ENCODE measurements at places on chromosomes 3 and 15. TPM values are rescaled to one million over a fixed set of nuclear protein-coding genes. Genes with fewer than 3 reads are reported as not detected.

TRAT1 gene
- not detected for total RNA-seq

COL6A5 gene
- total RNA-seq: not detected

FOXB1 gene
- total RNA-seq: not detected

C3orf85 gene
- total RNA-seq: not detected

PLCL2 gene
- total RNA-seq: 10.8 TPM

PLOD2 gene
- total RNA-seq: 284 TPM

GOLGA6A gene
- not detected for total RNA-seq

HRH1 gene
- total RNA-seq: 16.7 TPM

FAM43A gene
- 304 TPM for total RNA-seq

RBPMS2 gene
- not detected for total RNA-seq

GP5 gene
- total RNA-seq: not detected

ACAN gene
- under 0.01 TPM for total RNA-seq

ERC2 gene
- 1.9 TPM for total RNA-seq

Data from vein endothelial cell (primary cell).